ENCODE measurements at places on chromosomes 7 and 10.
A peak's percentile ranks its signal among the peaks of the same experiment; 100 is the strongest.

- DNase-seq: no peak
These were observed 32.5 kb upstream of the FEZF1 start for GRCh38 chr7:122337011-122337410.

GRCh38 chr10:3639546-3639945, 145.5 kb downstream of the KLF6 start:
- no peak for DNase-seq

GRCh38 chr7:119037941-119038340, 813.4 kb downstream of the ANKRD7 start:
- DNase-seq: no peak

DNA sequence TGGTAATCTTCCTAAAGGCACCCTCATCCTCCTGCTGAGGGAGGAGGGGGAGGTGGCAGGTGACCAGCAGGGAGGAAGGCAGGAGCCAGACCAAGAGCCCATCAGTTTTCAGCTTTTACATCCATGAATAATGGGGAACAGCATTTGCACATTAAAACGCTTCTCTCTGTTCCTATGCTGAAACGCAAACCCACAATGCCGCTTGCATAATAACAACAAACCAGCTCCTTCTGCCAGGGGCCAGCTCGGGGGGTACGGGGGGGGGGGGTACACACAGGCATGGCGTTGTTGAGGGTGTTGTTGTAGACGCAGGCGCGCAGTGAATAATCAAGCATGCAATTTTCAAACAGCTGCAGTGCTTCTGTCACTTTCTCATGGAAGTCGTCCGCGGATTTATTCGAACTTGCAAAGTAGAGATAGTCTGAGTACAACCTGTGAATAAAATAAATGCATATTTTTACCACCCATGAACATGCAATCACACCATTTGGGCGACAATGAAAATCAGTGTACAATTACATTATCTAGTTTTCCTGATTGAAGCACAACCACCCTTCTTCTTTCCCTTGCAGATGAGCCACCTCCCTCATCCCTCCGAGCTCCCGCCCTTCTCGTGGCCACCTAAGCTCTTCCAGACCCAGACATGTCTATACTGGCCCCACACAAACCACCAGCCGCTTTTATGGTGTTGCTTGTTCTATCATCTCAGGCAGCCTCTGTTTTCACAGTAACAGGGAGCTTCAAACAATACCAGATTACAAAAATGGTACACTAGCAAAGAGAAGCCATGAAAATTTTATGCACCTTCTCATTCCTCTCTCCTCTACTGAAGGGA, 72.2 kb downstream of the CHST15 start:
- DNase-seq: no peak

- DNase-seq: no peak
These were observed 10.2 kb downstream of the MYL10 start for GRCh38 chr7:101618916-101619315.

- no peak for DNase-seq
These were observed 333.6 kb downstream of the LRRTM3 start for GRCh38 chr10:67259319-67259929.

- no peak for DNase-seq
These were observed 49.7 kb downstream of the CPEB3 start for GRCh38 chr10:92241158-92241500.

- DNase-seq: no peak
These were observed 36.7 kb downstream of the BAIAP2L1 start for GRCh38 chr7:98364220-98364619.

GRCh38 chr7:148481147-148481526, 109.4 kb upstream of the C7orf33 start:
- no peak for DNase-seq

GRCh38 chr7:38678698-38679054, 47.5 kb upstream of the AMPH start:
- no peak for DNase-seq

DNA sequence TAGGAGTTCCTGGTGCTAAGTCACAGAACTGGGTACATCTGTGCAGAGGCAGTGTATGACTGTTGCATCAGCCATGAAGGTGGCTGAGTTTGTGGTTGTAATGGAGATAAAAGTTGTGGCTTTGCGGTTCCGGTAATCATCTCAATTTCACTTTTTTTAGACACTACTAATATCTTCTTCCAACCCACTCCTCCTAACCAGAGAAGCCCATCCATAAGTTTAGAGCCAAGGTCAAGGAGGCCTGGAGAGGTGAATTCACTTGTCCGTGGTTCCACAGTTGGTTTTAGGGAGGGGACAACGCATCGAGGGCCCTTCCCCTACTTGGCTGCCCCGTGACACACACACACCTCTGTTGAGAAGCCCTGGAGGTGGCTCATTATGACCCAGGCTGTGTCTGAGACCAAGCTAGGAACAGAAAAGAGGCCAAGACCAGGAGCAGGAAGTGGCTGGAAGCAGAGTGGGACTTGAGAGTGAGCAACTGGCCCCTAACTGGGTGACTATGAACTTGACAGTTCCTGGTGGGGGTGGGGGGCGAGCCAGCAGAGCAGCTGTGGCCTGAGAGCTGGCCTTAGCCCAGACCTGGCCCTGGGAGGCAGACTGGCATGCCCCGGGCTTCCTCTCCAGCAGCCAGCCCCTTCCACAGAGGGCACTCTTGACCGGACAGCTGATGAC, 66.8 kb upstream of the COL13A1 start:
- DNase-seq: no peak

DNA sequence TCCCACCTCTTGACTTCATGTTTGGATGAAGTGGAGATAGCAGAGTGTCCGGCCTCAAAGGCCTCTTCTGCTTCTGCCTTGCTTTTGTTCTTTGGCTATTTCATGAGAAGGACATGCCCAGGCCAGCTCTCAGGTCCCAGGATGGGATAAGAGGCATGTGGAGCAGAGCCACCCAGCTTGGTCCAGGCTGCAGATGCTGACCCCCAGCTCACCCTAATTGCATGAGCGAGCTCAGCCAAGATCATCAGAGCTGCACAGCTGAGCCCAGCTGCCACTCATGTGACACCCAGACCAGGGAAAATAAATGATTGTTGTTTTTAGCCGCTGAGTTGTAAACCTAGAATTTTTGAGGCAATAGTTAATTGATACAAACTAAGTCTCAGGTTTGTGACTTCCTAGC, 230.0 kb downstream of the PHF14 start:
- DNase-seq: no peak

DNA sequence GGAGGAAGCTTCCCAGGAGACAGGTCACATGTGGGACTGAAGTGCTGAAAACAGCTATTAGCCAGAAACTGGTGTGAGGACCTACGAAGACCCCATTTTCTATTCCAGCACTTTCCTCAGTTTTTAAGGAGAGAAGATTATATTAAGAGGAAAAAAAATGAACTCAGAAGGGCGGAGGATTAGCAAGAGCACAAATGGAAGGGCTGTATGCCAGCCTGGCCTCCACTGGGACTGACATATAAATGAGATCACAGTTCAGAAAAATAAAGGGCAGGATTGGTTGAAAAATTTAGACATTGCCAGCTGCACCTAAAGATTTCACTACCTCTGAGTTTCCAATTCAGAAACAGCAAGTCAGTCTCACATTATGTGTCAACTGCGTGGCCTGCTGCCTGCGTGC, 53.0 kb downstream of the GSDME start:
- DNase-seq: no peak

DNA sequence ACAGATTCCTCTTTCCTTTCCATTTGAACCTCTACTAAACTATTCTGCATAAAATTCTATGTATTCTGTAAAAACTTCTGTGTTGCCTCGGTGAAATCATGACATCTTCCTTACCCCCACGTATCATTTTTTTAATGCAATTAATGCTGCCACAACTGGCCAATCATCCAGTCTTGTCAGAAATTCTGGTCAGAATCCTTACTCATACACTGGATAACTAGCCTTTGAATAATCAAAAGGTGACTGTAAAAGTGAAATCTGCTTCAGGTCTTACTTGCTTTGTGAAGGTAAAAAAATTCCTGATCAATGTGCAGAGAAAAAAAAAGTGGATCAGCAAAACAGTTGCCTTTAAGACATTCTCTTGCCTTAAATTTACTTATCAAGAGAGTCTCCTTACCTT, 89.1 kb upstream of the LRRTM3 start:
- no peak for DNase-seq

DNA sequence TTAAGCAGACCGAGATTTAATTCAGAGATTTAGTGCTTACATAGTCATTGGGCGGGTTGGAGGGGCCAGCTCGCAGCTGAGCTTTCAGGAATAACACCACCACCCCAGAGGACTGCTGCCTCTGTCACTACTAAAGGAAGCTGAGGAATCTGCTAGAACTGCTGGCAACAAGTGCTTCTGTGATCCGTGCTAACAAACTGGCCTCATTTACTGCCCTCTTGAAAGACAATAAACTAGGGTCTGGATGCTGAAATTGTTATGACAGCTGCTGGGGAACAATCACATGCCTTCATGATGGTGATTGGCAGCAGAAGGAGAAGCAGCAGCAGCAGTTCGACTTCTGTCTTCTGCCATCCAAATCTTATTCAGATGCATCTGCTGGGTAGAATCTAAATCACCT, 285.5 kb upstream of the TAC1 start:
- no peak for DNase-seq

GRCh38 chr10:103840740-103841070, 14.7 kb downstream of the SH3PXD2A start:
- DNase-seq: no peak

- DNase-seq: no peak
These were observed 102.2 kb downstream of the ZNF92 start for GRCh38 chr7:65475734-65476319.

- no peak for DNase-seq
These were observed 65.3 kb downstream of the MACC1 start for GRCh38 chr7:20151708-20152456.

DNA sequence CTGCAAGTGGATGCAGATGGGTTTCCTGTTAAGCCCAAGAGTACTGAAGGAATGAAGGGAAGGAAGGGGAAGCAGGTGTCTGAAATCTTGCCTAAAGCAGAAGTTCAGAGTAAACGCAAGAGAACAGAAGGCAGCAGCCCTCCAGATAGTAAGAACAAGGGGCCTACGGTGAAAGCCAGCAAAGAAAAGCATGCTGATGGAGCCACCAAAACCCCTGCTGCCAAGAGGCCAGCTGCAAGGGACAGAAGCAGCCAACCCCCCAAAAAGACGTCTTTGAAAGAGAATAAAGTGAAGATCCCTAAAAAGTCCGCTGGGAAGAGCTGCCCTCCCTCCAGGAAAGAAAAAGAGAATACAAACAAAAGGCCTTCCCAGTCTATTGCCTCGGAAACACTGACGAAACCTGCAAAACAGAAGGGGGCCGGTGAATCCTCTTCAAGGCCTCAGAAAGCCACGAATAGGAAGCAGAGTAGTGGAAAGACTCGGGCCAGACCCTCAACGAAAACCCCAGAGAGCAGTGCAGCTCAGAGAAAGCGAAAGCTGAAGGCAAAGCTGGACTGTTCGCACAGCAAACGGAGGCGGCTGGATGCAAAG, 152.5 kb downstream of the LCOR start:
- no peak for DNase-seq

DNA sequence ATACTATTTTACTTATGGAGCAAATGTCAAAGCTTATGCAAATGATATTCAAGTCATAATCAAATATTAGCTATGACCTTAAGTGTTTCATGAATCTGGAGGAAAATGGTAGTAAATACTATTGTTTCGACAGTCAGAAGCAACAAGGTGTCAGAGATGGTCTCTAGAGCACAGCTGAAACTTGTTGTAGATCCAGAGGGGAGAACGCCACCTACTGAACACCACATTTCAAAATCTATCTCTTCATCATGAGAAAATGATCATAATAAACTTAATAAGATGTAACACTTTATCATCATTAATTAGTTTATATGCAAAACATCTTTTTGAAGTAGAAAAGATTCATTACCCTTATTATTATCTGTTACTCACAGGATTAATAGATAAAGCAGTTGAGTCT, 418.7 kb downstream of the GATA3 start:
- DNase-seq: no peak

DNA sequence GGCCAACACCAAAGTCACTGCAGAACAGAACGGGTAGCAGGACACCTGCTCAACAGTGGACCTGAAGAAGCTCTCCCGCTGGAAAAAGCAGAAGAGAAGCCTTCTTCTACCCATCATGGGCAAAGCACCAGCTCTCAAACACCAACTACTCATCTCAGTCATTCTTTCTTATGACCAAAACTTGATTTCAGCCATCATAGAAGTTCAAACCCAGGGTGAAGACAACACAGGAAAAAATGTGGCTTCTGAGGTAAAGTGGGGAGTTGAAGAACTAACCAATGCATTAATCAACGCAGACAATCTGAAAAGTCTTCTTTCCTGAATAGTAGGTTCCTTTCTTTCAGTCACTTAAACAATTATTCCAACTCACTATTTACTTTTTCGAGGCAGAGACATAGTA, 83.3 kb downstream of the ELMO1 start:
- DNase-seq: no peak

DNA sequence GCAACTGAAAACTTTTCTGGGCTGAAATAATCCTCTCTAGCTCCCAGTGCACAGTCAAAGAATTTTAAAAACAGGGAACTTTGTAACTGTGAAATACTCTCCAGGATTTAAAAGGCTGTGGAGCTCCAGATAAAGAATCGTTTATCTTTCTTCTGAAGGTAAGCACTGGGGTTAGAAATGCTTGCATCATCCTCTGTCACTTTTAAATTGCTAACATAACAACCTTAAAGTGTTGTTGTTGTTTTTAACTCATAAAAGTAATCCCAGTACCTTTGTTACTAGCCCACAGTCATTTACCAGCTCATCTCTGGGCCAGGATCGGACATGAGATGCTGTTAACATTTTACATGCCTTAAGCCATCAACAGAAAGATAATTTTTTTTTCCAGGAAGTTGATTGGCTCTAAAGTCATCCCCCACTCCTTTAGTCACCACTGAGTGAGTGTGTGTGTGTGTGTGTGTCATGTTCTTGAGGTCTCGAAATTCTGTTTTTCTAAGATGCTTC, at the start of gene SLC39A12:
TSS of gene SLC39A12 (plus strand) at position 51 of the 504 bp plus-strand sequence. CDS start 1,359 bp downstream, outside the sequence.
- peak; percentile 32 for DNase-seq

- DNase-seq: no peak
These were observed 23.9 kb upstream of the HDAC9 start for GRCh38 chr7:18471476-18472160.

DNA sequence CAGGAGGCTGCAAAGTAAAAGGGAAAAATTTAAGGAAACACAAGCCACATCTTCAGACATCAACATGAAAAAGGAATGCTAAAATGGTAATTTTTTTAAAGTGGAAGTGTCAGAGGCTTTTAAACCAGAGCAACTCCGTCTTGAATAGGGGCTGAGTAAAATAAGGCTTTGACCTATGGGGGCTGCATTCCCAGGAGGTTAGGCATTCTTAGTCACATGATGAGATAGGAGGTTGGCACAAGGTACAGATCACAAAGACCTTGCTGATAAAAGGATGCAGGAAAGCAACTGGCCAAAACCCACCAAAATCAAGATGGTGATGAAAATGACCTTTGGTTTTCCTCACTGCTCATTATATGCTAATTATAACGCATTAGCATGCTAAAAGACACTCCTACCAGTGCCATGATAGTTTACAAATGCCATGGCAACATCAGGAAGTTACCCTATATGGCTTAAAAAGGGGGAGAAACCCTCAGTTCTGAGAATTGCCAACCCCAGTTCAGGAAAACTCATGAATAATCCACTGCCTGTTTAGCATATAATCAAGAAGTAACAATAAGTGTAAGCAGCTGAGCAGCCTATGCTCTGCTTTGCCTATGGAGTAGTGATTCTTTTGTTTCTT, 128.3 kb downstream of the SKAP2 start:
- no peak for DNase-seq
